ENCODE measurements at places on chromosomes 4 and X.
A peak's percentile ranks its signal among the peaks of the same experiment; 100 is the strongest.

- DNase-seq: peak; percentile 35
Measured at GRCh38 chr4:17781300-17782287, at the start of gene FAM184B. TSS of gene FAM184B (minus strand) at chr4:17781621. CDS start at chr4:17781299, 322 bp downstream.

- no peak for DNase-seq
Measured at GRCh38 chr4:53682196-53682595, 90.9 kb upstream of the LNX1 start.

DNA sequence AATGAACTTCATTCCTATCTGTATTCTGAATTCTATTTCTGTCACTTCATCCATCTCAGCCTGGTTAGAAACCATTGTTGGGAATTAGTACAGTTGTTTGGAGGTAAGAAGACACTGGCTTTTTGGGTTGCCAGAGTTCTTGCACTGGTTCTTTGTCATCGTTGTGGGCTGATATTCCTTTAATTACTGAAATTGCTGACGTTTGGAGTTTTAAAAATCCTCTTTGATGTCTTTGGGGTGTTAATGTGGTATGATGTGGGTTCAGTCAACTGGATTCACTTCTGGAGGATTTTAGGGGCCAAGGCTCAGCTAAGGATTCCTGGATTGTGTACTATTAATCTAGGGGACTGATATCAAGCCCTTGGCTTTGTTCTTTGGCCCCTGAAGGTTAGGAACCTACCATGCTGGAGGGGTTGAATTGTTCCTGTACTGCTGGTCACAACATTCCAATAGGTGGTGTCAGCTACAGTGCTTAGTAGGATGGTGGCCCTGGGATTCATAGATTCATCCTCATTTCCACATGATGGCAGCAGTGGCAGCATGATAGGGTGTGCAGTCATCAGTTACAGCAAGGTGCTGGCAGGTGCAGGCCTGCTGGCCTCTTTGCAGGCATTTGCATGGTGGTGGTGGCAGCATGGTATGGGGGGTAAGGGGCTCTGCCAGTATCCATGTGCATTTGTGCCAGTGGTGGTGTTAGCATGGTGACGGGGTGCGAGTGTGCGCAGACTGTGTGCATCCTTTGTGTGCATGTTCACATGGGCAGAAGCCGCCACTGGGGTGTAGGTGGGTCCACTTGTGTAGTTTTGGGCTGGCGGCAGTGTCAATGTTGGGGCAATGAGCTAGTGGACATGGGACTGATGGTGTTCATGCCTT lies 301.3 kb downstream of the TEX13C start:
- no peak for DNase-seq

DNA sequence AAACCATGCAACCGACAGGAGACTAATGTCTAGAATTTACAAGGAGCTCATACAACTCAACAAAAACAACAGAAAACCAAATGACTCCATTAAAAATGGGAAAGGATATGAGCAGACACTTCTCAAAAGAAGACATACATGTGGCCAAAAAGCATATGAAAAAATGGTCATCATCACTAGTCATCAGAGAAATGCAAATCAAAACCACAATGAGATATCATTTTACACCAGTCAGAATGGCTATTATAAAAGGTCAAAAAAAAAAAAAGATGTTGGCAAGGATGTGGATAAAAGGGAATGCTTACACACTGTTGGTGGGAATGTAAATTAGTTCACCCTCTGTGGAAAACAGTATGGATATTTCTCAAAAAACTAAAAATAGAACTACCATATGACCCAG lies 50.5 kb upstream of the CHRDL1 start:
- DNase-seq: no peak

DNA sequence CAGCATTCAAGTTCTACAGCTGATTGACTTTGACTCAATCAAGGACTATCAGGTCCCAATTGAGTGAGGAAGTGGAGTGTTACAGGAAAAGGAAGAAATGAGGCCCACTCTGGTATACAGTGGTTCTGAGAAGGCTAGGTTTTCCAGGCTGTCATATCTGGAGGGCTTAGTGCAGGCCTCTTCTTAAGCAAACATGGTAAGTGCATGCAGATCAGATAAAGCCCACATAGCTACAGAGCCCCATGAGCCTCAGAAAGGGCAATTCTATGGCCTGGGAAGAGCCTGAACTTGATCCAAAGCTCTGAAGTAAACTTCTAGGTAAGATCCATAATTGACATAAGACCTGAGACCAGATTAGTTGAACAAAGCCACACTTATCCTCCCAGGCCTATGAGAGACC lies 29.0 kb upstream of the MAOA start:
- DNase-seq: no peak

GRCh38 chrX:107429090-107429489 lies 20.4 kb upstream of the FRMPD3 start:
- peak; percentile 41 for DNase-seq

DNA sequence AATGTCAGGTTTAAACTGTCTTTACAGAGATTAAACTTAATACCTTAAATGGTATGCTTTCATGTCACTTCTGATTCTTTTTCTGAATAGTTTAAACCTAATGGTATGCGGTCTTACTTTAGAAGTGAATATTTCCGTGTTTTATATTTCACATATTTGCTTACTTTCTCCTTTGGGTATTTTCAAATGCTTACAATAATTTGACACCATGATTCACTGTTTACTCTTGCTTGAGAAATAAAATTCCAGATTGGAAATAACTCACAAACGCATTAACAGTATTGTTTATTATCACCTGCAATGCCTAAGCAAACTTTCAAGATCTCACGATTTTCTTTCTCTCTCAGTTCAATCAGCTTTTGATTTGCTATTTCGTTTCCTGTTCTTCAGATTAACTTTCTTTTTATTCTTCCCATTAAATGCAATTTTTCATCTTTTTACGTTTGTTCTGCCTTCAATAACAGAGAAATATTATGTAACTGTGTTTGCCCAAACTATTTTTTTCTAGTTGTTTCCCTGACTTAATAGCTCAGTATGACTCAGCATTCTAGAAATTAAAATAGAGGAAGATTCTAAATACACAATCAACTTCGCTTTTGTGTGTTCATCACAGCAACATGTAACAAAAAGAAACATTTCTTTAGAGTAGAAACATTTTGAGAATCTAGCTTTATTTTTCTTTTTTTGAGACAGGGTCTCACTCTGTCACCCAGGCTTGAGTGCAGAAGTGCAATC lies 955.5 kb upstream of the PRKX start:
- DNase-seq: no peak

- DNase-seq: no peak
Measured at GRCh38 chr4:70842761-70843435, 3.2 kb upstream of the GRSF1 start.

- no peak for DNase-seq
Measured at GRCh38 chr4:44544158-44544557, 95.5 kb upstream of the KCTD8 start.

GRCh38 chr4:108804648-108805273 lies 41.9 kb upstream of the ETNPPL start:
- DNase-seq: no peak

- no peak for DNase-seq
Measured at GRCh38 chr4:38610966-38611431, 53.0 kb upstream of the KLF3 start.
